ENCODE measurements at places on chromosomes 3 and 15.
A peak's percentile ranks its signal among the peaks of the same experiment; 100 is the strongest.

DNA sequence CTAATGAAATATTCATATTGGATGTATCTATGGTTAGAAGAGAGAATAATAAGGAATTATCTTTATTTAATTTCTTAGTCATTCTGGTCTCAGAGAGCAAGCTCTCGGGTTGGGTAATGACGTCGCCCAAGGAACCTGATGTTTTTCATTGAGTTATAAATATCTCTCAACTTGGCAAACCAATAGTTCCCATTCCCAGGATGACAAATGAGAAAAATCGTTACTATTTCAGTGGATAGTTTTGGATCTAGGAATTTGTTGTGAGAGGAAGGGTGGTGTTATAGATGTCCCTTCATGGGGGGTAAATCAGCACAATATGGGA lies 162.9 kb upstream of the NR2E3 start:
- DNase-seq: no peak

- peak; percentile 17 for DNase-seq
Measured at GRCh38 chr3:113516115-113516505, 1.2 kb upstream of the SPICE1 start.

GRCh38 chr3:182941719-182942118 lies 38.6 kb downstream of the DCUN1D1 start:
- DNase-seq: no peak

- peak; percentile 80 for DNase-seq
Measured at GRCh38 chr3:161171113-161171512, 50.0 kb upstream of the NMD3 start.

- DNase-seq: peak; percentile 6
Measured at GRCh38 chr3:72288955-72289691, 504.2 kb upstream of the PROK2 start.

GRCh38 chr3:159029306-159030026 lies 227.6 kb downstream of the MFSD1 start:
- DNase-seq: peak; percentile 24

GRCh38 chr3:30741889-30742288 lies 135.5 kb downstream of the TGFBR2 start:
- DNase-seq: no peak

GRCh38 chr3:196326936-196327335 lies 8.9 kb upstream of the DYNLT2B start:
- no peak for DNase-seq
